ENCODE measurements at places on chromosomes 16 and 17. TPM values are rescaled to one million over a fixed set of nuclear protein-coding genes. Genes with fewer than 3 reads are reported as not detected.

The NFE2L1 gene
- 142 TPM for total RNA-seq

The TMC8 gene
- 210 TPM for total RNA-seq

GRCh38 chr17:15303851-15304250 is 37.5 kb downstream of the TEKT3 start:
- H3K4me1 ChIP-seq: no peaks in the 10 kb centered on the region
- DNase-seq: no peak
- no peaks in the 10 kb centered on the region for H3K27me3 ChIP-seq
- H3K4me3 ChIP-seq: no peak overlapping the region

DNA sequence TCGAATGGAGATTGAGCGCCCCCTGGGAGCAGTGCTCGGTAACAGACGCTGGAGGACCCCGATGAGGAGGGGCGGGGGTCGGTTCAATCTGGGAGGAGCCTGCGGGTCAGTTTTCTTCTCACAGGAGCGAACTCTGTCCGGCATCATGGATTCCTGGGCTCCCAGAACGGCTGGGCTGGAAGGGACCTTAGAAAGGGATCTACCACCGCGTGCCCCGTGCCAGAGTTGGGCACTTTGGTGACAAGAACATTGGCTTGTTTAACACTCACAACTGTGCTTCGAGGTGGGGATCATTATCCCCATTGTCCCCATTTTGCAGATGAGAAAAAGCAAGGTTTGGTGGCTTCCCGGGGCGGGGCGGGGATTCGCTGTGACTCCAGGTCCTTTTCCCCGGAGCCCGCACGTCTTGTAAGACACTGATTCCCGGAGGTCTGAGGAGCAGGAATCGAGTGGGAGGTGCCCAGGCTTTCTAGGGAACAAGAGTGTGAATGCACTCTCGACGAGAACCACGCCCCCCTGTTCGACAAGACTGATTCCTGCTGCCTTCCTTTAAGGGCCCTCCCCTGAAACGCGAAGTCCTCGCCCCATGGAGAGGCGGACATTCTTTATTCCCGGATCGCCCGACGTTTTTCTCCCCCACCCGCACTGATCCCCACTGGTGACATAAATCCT is 1.5 kb upstream of the FBXL19 start:
- peak; percentile 96 for DNase-seq
- H3K4me1 ChIP-seq: peaks cover 37% of the 10 kb centered on the region
- H3K27ac ChIP-seq: peak overlapping the region; percentile 97
- no peaks in the 10 kb centered on the region for H3K27me3 ChIP-seq

GRCh38 chr16:3580686-3581085 is 3.5 kb upstream of the NLRC3 start:
- H3K4me1 ChIP-seq: peaks cover 46% of the 10 kb centered on the region
- no peak overlapping the region for H3K4me3 ChIP-seq

GRCh38 chr16:89338863-89339262 is 121.4 kb downstream of the ZNF778 start:
- no peaks in the 10 kb centered on the region for H3K27me3 ChIP-seq
- H3K36me3 ChIP-seq: no peaks in the 10 kb centered on the region
- H3K4me1 ChIP-seq: peaks cover 22% of the 10 kb centered on the region
- DNase-seq: no peak
- no peak overlapping the region for H3K4me3 ChIP-seq

- no peak overlapping the region for H3K4me3 ChIP-seq
- H3K4me1 ChIP-seq: no peaks in the 10 kb centered on the region
- H3K36me3 ChIP-seq: no peaks in the 10 kb centered on the region
Measured at GRCh38 chr16:84349862-84350684, 18.3 kb upstream of the ATP2C2 start.

Data from spleen (tissue), 13 donors.